ACHN (cell line): ENCODE measurements at places on chromosomes 7 and 10.

DNA sequence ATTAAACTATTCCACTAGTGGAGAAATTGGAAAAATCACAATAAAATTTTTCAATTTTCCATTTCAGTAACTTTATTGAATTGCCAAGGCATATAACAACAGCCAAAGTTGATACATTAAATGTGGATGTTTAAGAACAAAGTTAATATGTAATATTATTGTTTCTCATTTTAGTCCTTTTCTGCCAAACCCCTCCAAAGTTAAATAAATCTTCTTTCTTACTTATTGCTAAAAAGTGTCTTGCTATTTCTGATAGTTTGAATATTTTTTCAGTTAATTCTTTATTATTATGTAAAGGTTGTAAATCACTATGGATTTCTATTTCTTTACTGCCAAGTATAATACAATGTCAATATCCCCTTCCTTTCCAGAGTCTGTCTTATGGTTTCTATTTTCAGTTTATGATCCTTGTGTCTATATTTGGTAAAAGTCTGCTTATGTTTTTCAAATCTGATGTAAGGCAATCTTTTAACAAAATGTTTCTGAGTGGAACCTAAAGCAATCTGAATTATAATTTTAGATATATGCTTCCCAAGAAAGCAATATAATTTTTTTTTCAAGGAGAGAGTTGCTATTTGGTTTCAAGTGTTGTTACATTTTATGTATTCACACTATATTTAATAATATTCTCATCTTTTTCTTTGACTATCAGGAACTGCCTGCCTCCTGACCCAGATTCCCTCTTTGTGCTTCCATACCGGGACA, 80.3 kb upstream of the RHOBTB1 start:
- DNase-seq = no peak

GRCh38 chr7:78153285-78153684, 354.7 kb downstream of the PHTF2 start:
- DNase-seq = no peak

DNA sequence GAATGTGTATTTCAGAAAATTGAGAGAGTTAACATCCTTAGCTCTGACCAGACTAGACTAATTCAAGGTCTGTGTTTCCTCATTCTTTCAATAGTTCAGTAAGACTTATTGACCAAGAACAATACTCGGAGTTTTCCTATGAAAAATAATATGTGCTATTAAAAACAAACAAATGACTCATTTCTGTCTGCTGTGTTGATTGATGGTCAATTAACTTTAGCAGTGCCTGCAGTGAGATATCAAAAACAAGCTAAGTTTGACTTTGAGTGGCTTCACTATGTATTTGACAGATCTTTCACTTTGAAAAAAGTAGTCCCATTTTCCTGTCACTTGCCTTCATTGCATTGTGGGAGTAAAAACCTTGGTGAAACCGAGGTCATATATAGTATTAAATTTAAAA, 91.0 kb downstream of the GNAT3 start:
- no peak for DNase-seq

GRCh38 chr10:84140036-84140379, 699 bp downstream of the GHITM start:
- DNase-seq = peak; percentile 51

DNA sequence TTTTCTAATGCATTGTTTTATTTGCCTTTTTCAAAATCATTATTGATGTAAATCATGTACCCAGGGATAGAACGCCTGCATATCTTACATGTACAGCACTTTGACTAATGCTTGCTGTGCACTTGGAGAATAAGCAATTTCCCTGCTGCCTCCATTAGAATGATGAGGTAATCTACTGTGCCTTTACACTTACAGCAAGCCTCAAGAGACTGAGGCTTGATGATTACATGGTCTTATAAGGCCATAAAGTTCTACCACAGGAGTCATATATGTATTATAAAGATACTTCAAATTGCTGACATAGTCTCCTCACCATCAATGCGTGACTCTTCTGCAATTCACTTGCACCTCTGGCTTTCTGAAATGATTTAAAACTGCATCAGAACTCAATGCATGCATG, 328.6 kb upstream of the HGF start:
- DNase-seq = no peak
